ENCODE measurements at places on chromosomes 6 and 20.

- no peak for DNase-seq
Observed at GRCh38 chr6:193773-194310, 98.4 kb upstream of the DUSP22 start.

- no peak for DNase-seq
Observed at GRCh38 chr6:131629651-131630050, 1.6 kb upstream of the MED23 start.

DNA sequence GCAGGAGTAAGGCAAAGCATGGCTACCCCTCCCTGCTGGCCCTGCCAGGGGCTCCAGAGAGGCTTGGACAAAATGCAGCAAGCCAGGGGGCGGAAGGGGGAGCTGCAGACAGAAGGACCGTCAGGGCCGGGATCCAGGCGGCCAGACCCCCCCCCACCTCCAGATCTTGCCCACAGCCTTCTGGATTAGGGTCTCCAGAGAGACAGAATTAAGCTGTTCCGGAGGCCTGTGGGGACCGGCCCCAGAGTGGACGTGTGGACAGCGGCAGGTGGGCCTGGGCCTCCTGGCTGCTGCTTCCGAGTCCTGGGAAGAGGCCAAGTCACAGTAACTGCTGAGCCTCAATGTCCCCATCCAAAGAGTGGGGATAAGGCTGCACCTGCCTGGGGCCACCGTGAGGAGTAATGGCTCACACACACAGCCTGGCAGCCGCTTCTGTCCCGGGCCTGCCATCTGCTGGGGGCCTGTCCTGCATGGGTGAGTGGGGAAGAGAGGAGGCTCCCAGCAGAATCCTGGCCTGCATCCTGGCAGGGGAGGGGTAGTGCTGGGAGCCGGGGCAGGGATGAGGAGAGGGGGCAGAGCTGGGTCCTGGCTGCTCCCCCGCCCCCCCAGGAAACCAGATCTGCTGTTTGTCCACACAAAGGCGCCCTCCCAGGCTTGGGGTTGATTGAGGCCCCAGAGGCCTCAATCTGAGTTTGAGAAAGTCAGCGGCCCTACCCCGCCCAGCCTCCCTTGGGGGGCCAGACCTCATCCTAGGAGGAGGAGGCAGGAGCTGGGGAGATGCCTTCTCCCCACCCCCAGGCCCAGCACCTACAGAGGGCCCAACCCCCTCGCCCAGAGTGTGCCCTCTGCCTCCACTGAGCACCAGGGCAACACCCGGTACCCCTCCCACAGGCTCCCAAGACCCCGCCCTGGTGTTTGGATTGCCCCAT, 3.9 kb downstream of the LAMA5 start:
- DNase-seq: no peak

DNA sequence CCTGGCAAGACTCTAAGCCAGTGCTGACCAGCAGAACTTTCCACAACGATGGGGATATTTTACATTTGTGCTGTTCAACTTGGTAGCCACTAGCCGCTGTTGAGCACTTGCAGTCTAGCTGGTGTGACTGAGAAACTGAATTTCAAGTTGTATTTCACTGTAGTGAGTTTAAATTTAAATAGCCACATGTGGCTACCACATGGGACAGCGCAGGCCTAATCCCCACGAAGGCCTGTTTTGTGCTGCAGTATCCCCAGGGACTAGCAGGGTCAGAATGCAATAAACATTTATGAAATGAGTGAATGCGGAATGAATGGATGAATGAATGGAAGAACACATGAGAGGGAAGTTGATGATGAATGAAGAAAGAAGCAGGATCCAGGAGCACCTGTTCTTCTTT, 115.8 kb downstream of the TRERF1 start:
- DNase-seq: no peak

DNA sequence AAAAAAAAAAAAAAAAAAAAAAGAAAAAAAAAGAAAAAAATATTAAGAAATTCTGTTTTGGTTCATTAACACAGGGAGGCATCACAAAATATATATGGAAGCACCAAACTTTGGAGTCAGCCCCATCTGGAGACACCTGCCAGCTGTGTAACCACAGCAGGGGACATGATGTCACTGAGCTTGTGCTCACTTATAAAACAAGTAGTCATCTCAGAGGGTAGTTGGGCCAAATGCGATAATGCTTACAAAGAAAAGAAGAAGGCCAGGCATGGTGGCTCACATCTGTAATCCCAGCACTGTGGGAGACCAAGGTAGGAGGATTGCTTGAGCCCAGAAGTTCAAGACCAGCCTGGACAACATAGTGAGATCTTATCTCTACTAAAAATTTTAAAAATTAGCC, 1.1 kb upstream of the BNIP5 start:
- DNase-seq: no peak

DNA sequence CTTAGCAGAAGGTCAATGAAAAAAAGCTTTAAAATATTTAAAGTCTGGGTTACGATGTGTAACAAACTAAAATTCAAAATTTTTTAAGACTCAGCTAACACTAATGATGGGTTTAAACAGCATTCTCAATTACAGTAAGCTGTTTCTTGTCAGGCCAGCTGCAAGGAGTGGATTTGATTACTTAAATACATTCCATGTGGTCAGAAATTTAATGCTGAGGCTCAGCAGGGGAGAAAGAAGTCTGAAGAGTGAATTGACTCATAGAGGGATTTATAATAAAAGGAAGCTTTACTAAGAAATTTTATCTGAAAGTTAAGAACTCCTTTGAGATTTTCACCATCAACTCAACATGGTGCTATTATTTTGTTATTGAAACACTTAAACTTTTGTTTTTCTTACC, 398.6 kb downstream of the KHDRBS2 start:
- DNase-seq: no peak

DNA sequence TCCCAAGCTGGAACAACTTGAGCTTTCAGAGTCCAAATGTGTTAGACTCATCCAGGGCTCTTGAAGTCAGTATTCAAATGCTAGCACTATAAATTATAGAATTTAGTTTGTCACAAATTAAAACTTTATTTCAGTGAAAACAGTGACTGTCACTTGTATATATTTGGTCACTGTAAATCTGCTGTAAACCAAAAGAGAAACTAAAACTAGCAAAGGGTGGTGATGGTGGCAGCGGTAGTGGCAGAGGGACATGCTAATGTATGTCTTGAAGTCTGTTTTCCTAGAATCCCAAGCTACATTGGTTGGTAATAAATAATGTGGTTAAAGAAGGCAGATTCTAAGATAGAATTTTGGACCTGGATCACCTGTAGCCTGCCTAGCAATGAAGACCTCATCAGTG, 140.4 kb upstream of the CENPW start:
- no peak for DNase-seq

GRCh38 chr6:145815309-145816274, 997 bp upstream of the FBXO30 start:
- DNase-seq: no peak

GRCh38 chr6:63635215-63635587, 401 bp upstream of the PHF3 start:
- no peak for DNase-seq

GRCh38 chr6:147776631-147777213, 268.2 kb downstream of the SAMD5 start:
- no peak for DNase-seq

GRCh38 chr20:40019510-40019909, 669.5 kb downstream of the MAFB start:
- no peak for DNase-seq

Data from stimulated activated CD8-positive, alpha-beta memory T cell treated with anti-CD3 and anti-CD28 coated beads, Interleukin-7, amount 100 ng/mL, for 48 hours (primary cell).